Osteoblast (primary cell): ENCODE measurements at places on chromosomes 3 and 15.

- no peak for DNase-seq
These were observed 41.4 kb upstream of the EIF1B start for GRCh38 chr3:40267937-40268724.

DNA sequence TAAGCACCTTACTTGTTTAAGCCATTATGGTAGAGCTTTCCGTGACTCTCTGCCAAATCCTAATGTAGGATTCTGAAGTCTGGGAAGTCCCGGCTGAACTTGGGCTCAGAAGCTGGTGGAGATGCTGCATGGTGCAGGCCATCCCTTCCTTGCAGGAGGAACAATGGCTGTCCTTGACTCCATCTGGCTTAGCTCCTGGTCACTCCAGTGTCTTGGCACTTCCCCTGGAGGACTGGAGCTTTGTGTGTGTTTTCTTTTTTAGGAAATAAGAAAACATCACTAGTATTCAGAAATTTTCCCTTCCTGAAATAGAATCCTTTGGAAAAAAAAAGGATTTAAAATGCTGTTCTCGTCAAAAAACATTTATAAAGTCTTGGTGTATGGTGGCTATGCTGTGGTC, 209.3 kb upstream of the ROPN1 start:
- DNase-seq: no peak

GRCh38 chr15:33158366-33158765, 36.1 kb downstream of the FMN1 start:
- no peak for DNase-seq

DNA sequence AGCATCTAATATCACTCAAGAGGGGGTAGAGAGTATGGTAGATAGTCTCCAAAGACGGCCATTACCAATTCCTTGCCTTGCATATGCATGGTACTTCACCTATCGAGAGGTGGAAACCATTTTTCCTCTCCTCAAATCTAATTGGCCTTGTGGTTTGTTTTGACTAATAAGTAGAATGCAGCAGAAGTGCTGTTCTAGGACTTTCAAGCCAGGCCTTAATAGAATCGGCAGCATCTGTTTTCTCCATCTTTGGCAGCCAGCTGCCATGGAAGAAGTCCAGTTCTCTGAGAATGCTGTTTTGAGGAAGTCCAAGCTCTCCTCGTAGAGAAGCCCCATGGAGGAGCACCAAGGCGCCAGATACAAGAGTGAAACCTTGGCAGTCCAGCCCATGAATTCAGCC, 59.1 kb upstream of the RASGRP1 start:
- DNase-seq: no peak

DNA sequence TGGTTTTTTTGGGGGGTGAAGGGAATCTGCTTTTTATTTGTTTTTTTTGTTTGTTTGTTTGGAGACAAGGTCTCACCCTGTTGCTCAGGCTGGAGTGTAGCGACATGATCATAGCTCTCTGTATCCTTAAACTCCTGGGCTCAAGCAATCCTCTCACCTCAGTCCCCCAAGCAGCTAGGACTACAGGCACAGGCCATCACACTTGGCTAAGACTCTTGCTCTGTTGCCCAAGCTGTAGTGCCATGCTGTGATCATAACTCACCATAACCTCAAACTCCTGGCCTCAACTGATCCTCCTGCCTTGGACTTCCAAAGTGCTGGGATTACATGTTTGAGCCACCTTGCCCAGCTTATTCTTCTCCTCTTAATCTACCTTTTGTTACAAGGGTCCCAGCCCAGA, 31.8 kb downstream of the GPR176 start:
- DNase-seq: no peak

- DNase-seq: no peak
These were observed 22.9 kb downstream of the PRR23E start for GRCh38 chr3:127215714-127216414.

- DNase-seq: peak; percentile 48
These were observed 6.5 kb downstream of the PSMD2 start for GRCh38 chr3:184305577-184305976.

DNA sequence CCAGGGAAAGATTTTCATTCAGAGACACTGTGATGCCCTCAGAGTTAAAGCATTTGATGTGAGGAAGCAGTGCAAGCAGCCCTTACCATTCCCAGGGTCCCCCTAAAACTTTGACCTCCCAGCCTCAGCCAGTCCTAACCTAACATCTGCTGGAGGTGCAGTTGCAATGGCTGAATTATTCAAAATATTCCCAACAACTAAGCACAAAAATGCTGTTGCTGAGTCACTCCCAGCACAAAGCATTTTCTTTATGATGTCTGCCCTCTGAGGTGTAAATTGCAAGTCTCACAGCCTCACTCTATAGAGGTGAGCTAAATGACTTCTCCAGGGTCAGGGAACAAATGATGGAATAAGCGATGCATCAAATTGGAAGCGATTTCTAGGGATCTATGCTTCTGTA, 6.4 kb upstream of the REC114 start:
- DNase-seq: no peak

DNA sequence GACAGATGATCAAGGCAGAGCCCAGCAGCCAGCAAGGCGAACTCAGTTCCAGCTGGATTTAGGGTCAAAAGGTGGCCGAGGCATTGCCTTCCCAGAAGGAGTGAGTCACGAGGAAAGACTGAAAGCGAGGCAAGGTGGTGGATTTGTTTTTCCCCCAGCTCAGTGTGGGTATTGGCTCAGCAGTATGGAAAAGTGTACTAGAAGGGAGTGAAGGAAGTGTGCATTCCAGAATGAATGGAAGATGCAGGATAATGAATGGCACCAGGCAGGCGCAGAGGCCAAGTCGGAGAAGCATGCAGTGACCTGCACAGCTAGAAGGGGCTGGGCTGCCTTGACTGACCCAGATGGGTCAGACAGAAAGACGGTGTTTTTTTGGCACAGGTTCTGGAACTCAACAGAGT, 46.3 kb downstream of the FOXP1 start:
- DNase-seq: peak; percentile 94

DNA sequence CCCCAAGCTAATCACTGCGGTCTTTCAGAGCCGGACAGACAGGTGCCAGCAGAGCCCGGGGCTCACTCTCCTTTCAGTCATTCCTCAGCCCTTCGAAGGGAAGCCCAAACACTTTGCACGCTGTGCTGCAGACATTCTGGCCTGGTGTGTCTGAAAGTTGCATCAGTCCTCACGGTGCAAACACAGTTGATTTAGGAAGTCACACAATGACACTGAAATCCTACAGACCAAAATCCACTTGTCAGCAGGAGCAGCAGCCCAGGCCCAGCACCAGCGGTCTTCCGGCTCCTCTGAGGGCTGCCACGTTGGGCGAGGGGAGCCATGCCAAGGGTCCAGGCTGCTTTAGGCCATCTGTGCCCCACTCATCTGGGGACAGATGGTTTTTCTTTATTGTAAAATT, 61.6 kb downstream of the RGMA start:
- peak; percentile 53 for DNase-seq

GRCh38 chr3:196220587-196220986, 4.3 kb downstream of the SLC51A start:
- DNase-seq: no peak

- DNase-seq: no peak
These were observed 410.6 kb upstream of the ADAMTS9 start for GRCh38 chr3:65098400-65098799.

- DNase-seq: no peak
These were observed 29.4 kb downstream of the ZXDC start for GRCh38 chr3:126446301-126446700.

GRCh38 chr15:57403566-57404325, 27.4 kb downstream of the CGNL1 start:
- DNase-seq: no peak

GRCh38 chr3:185677146-185677829, 91.2 kb downstream of the SENP2 start:
- DNase-seq: peak; percentile 84

- DNase-seq: peak; percentile 57
These were observed 53.1 kb downstream of the GRIP2 start for GRCh38 chr3:14487086-14487485.

- DNase-seq: peak; percentile 89
These were observed 3.9 kb upstream of the HEG1 start for GRCh38 chr3:125059488-125060245.

GRCh38 chr15:94587113-94587512, 355.8 kb downstream of the MCTP2 start:
- no peak for DNase-seq

DNA sequence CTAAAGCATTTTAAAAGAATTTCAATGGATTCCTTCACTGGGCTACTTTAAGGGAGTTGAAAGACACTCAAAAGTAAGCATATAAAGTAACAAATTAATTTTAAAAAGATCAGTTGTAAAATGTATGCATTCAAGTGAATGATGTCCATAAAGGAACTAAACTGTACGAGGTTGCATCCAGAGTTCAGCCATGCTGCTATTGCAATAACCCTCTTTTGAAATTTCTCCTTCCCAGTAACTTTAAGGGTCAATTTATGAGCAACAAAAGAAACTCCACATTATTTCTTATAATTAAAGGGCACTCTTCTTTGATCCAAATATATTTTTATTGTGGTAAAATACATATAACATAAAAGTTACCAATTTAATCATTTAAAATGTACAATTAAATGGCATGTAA, 22.9 kb downstream of the BTLA start:
- DNase-seq: no peak

DNA sequence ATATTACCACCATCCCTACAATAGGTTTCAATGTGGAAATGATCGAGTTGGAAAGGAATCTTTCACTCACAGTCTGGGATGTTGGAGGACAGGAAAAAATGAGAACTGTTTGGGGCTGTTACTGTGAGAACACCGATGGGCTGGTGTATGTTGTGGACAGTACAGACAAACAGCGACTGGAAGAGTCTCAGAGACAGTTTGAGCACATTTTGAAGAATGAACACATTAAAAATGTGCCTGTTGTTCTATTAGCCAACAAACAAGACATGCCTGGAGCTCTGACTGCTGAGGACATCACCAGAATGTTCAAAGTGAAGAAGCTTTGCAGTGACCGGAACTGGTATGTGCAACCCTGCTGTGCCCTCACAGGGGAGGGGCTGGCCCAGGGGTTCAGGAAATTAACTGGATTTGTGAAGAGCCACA, 510 bp downstream of the ARL14 start:
- no peak for DNase-seq

- DNase-seq: peak; percentile 89
These were observed 34.2 kb upstream of the GALNT15 start for GRCh38 chr3:16140116-16140893.

DNA sequence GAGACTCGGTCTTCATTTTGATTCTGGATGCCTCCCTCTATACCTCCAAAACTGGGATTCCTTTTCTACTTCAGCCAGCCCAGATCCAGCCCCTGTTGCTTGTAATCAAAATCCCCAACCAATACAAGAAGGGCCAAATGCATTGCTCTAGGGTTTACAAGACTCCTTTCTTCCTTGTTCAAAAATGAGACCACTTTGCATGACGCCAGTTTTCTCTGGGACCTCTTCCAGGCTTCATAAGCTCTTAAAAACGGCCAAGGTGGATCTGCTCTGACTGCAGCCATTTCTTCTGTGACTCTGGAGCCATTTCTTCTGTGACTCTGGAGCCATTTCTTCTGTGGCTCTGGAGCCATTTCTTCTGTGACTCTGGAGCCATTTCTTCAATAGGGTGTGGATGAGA, 71.9 kb downstream of the ADAMTS17 start:
- DNase-seq: no peak

GRCh38 chr3:183967693-183968092, 50.0 kb downstream of the ABCC5 start:
- DNase-seq: no peak

GRCh38 chr15:31298707-31299172, 27.9 kb upstream of the KLF13 start:
- DNase-seq: no peak

GRCh38 chr3:66037330-66037985, 1.3 kb downstream of the MAGI1 start:
- DNase-seq: peak; percentile 96

GRCh38 chr3:31696009-31696297, 163.2 kb downstream of the STT3B start:
- no peak for DNase-seq

GRCh38 chr3:172087602-172088580, 48.5 kb downstream of the FNDC3B start:
- no peak for DNase-seq

- no peak for DNase-seq
These were observed 60.6 kb upstream of the ARNT2 start for GRCh38 chr15:80343554-80343992.

DNA sequence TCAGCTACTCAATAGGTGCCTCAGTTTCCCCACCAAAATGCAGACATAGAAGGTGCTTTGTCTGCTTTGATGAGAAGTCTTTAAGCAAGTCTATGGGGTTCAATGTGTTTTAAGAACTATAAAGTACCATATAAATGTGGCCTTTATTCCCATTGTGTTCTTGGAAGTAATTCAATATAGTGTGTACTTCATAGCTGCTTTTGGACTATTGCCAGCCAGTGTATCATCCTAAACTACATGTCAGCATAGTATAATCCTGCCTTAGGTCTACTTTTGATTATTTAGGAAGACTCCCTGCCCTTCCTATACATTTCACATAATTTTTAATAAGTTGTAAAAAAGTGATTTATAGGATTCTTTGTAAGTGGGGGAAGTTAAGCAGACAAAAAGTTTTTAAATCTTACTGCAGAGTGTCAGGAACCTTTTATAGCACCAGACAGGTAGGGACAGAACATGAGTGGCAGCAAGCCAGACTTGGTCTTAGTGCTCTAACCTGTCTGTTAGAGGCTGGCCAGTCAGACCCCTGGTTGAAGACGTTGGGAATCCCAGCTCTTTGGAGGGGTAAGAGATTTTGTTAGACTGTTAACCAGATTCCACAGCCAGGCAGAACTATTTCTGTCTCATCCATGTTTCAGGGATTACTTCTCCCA, 48.4 kb downstream of the MLH1 start:
- DNase-seq: no peak

GRCh38 chr3:117919621-117920020, 1115.0 kb downstream of the IGSF11 start:
- DNase-seq: no peak

GRCh38 chr3:134323966-134324962, 50.0 kb downstream of the AMOTL2 start:
- no peak for DNase-seq

DNA sequence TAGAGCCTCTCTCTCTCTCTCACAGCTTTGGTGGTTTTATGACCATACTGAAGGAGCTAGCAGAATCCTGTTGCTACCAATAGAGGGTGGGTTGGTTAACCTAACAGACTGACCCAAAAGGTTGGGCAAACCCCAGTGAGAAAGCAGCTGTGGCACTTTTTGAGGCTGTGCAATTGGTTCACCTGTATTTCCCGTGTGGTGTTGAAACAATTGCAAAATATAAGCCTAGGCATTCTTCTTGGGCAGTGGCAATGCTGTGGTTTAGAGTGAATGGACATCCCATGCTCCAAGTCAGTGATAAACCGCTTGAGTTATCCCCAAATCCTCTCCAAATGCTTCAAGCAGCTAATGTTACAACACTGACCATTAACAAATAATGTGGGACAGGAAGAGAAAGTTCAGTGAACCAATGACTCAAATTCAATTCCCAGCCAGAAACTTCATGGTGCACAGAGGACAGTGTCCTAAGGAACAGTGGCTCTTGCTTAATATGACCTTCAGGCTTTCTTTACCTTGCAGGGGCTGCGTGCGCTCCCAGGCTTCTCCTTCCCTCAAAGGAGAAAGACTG, 261.9 kb upstream of the ICE2 start:
- no peak for DNase-seq
